ENCODE measurements at places on chromosomes 7 and 10. TPM values are rescaled to one million over a fixed set of nuclear protein-coding genes. Genes with fewer than 3 reads are reported as not detected.

SFMBT2 gene
- total RNA-seq, result 1.6 TPM

OR6V1 gene
- not detected for total RNA-seq

SP8 gene
- total RNA-seq, result not detected

CCDC71L gene
- total RNA-seq, result 8.6 TPM

EGFR gene
- total RNA-seq, result 44.2 TPM

MALRD1 gene
- total RNA-seq, result 1.3 TPM

EFCAB10 gene
- total RNA-seq, result not detected

MMRN2 gene
- 16.8 TPM for total RNA-seq

NEUROG3 gene
- total RNA-seq, result not detected

Measured in body of pancreas (tissue), 4 donors.